ENCODE measurements at places on chromosomes 11 and 22.

GRCh38 chr11:4979036-4979435, 15.6 kb upstream of the OR51L1 start:
- no peak for DNase-seq

GRCh38 chr22:19800761-19801244, 40.2 kb downstream of the TBX1 start:
- DNase-seq = no peak

GRCh38 chr11:118988280-118988679, 9.7 kb upstream of the CENATAC start:
- no peak for DNase-seq

GRCh38 chr11:76889411-76889975, 28.8 kb downstream of the ACER3 start:
- DNase-seq = no peak

DNA sequence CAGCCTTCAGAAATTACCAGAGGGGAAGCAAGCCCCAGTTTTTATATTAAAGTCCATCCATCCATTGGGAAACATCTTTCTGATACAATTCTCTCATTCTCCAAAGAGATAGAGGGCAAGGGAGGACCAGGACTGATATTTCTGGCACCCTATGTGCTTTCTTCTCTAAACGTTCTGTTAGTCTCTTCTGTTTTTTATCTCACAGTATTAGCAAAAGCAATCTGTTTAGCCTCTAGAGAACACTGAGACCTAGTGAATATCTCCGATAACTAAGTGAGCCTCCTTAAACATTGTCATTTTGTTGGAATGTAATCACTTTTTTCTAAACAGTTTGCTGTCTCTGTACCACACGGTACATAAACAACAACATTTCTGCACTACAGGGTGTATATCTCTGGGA, 464.6 kb downstream of the JRKL start:
- DNase-seq = no peak

DNA sequence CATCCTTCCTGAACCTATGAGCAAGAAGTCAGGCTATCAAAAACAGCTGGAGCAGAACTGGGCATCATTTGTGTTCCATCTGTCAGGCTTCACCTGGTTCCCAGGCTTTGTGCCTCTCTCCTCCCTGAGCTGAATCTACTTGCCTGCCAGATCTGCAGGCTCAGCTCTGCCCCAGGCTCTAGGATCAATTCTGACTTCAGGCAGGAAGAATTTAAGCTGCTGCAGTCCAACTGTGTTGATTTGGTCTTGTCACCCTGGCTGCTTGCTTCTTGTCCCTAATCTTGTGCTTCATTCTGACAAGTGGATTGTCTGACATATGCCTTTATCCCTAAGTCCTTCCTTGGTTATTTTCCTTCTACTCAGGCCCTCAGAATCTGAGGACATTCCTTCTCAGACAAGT, 31.6 kb upstream of the CADM1 start:
- DNase-seq = no peak

DNA sequence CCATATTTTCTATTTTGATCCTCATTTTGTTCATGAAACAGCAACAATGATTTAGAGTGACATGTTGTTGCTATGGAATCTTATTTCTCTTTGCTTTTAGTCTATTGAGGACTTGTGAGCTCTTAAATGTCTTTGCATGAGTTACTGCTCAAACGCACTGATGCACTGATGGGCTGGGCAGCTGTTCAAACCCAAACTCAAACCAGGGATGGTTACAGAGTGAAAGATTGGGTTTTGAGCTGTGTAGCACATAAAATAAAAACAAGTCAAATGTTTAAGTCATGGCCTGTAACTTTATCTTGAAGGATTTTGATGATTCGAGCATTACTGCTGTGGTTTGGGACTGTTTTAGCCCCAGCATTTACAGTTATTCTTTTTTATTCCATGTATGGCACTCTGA, 20.1 kb upstream of the NCAM1 start:
- no peak for DNase-seq
